ENCODE measurements at places on chromosomes 4 and X.

- no peak for DNase-seq
Measured at GRCh38 chrX:40663880-40664630, 16.7 kb upstream of the CXorf38 start.

- DNase-seq = no peak
Measured at GRCh38 chr4:115655626-115656025, 542.2 kb upstream of the NDST4 start.

DNA sequence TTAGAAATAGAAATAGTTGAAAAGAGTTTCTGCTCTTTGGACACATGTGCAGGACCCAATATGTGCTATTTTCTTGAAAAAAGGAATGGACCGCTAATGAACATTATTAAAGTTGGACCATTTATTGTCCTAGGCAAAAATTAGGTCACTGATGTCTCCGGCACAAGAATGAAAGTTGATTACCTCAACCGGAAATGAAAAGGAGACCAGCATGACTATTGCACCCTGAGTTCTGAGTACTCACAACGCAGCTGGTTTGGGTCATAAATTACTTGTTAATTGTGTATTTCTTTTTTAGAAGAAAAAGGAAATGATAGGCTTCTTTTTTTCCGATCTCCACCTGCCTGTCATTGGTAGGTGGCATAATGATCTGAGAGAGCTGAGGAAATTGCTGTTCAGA, 232.7 kb downstream of the ARHGAP24 start:
- no peak for DNase-seq

GRCh38 chrX:25241461-25241860, 225.7 kb upstream of the ARX start:
- DNase-seq = no peak

GRCh38 chrX:134407065-134407376, 52.9 kb upstream of the HPRT1 start:
- no peak for DNase-seq

DNA sequence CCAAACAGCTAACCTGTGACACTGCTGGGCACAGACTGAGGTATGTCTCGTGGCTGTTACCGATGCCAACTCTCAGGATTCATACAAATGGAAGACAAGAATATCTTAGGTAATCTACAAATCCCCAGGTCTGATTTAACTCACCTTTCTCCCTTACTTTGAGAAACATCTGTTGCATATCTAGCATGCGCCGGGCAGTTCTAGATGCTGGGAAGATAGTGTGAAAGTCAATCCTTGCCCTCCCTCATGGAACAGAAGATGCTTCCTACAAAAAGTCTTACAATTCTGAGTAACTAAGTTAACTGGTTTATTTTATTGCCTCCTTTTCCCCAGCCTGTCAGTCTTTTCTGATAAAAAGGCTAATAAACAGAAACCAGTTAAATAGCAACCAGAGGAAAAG, 212.2 kb upstream of the FAT1 start:
- no peak for DNase-seq

DNA sequence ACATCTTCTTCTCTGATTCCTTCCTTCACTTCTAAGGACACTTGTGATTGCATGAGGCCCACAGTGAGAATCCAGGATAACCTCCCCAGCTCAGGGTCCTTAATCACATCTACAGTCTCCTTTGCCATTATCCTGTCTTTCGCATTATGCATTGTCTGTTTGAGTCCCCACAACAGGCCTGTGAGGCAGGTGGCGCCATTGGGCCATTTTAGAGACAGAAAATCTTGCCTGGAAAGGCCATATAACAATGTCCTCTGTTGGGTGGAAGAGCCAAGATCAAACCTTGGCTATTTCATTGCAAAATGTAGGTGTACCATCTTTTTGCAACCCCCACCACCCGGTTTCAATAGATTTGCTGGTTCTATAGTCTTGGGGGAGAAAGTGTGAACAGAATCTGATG, 11.8 kb upstream of the DCUN1D4 start:
- peak; percentile 37 for DNase-seq
